ENCODE measurements at places on chromosomes 4 and X. TPM values are rescaled to one million over a fixed set of nuclear protein-coding genes. Genes with fewer than 3 reads are reported as not detected.

DDIT4L gene
- 5.7 TPM for total RNA-seq

ADRA2C gene
- 7.9 TPM for total RNA-seq

FGFR3 gene
- total RNA-seq: 44.3 TPM

RPS6KA6 gene
- 13.4 TPM for total RNA-seq

CC2D2A gene
- total RNA-seq: 27.8 TPM

APBB2 gene
- total RNA-seq: 18.6 TPM

PDE6B gene
- 12.2 TPM for total RNA-seq

HPGDS gene
- not detected for total RNA-seq

ARMCX6 gene
- 60.5 TPM for total RNA-seq

VEGFD gene
- total RNA-seq: 0.83 TPM

CRMP1 gene
- 13.2 TPM for total RNA-seq

SEPTIN11 gene
- 46.7 TPM for total RNA-seq

IL15 gene
- 0.77 TPM for total RNA-seq

BMPR1B gene
- 9.3 TPM for total RNA-seq

NXF2B gene
- total RNA-seq: 0.64 TPM

SPANXN5 gene
- total RNA-seq: not detected

PAGE2 gene
- total RNA-seq: not detected

RAB41 gene
- total RNA-seq: not detected

LPAR4 gene
- total RNA-seq: 5.3 TPM

PCDH18 gene
- 91.8 TPM for total RNA-seq

HCFC1 gene
- 98.0 TPM for total RNA-seq

KCND1 gene
- 3.0 TPM for total RNA-seq
